ENCODE measurements at places on chromosomes 13 and 19. TPM values are rescaled to one million over a fixed set of nuclear protein-coding genes. Genes with fewer than 3 reads are reported as not detected.

DNA sequence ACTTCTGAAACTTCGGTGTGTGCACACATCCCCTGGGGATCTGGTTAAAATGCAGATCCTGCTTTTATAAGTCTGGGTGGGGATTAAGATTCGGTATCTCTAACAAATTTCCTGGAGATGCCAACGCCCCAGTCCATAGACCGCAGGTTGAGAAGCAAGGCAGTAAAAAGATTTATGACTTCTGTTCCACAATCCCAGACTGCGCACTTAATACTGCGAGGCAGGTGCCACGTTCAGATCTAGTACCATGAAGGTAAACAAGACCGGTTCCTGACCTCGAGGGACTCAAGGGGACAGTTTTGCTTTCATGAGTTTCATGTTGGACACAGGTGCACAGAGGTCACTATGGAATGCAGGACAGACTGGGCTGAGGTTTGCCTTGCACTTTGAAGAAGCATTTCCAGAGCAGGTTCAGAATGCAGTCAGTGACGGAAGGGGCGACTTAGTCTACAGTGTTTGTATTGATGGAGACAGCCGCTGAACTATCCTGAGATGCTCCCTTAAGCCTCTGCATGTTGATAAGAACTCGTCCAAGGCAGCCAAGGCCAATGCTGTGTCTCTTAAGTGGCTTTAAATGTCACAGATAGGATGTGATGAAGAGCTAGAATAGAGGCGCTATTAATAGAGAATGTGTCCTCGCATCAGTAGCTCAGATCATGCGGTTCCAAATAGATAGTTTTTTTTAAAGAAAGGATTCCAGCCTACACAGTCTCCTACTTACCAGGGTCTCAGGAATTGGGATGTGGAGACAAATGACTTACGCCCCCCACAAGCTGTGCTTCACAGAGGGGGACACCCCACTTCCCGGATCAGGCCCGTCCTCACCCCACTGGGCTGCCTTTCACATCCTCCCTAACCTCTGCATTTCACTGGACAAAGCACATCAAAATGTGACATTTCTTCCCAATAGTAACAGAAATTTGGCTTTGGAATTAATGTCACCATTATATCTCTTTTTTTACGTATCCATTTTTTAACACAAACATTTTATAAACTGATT, 97.1 kb upstream of the IRS2 start:
- DNase-seq, result no peak

- no peak for DNase-seq
Observed at GRCh38 chr19:4513248-4513647, 5.0 kb downstream of the PLIN4 start.

DNA sequence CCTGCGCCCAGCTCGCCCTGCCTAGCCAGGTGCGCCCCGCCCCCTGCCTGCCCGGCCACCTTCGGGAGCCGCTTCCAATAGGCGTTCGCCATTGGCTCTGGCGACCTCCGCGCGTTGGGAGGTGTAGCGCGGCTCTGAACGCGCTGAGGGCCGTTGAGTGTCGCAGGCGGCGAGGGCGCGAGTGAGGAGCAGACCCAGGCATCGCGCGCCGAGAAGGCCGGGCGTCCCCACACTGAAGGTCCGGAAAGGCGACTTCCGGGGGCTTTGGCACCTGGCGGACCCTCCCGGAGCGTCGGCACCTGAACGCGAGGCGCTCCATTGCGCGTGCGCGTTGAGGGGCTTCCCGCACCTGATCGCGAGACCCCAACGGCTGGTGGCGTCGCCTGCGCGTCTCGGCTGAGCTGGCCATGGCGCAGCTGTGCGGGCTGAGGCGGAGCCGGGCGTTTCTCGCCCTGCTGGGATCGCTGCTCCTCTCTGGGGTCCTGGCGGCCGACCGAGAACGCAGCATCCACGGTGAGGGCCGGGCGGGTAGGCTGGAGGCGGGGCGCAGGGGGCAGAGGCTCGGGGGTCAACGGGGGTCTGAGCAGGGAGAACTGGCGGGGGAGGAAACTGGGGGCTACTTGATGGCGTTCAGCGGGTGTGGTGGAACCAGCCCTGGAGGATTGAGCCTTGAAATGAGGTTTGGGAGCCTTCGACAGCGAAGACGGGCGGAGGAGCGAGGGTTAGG, at the start of gene SPINT2:
TSS of gene SPINT2 (plus strand) at position 88 of the 727 bp plus-strand sequence. CDS start at position 408, 320 bp downstream.
- peak; percentile 99 for DNase-seq

- no peak for DNase-seq
Observed at GRCh38 chr13:29050719-29051118, 230.6 kb downstream of the MTUS2 start.

GRCh38 chr19:18397242-18398202, at the start of gene LRRC25:
TSS of gene LRRC25 (minus strand) at chr19:18397622. CDS start at chr19:18396963, 659 bp downstream.
- no peak for DNase-seq

TMIGD2 gene
- total RNA-seq, result not detected

FCER2 gene
- total RNA-seq, result not detected

DNA sequence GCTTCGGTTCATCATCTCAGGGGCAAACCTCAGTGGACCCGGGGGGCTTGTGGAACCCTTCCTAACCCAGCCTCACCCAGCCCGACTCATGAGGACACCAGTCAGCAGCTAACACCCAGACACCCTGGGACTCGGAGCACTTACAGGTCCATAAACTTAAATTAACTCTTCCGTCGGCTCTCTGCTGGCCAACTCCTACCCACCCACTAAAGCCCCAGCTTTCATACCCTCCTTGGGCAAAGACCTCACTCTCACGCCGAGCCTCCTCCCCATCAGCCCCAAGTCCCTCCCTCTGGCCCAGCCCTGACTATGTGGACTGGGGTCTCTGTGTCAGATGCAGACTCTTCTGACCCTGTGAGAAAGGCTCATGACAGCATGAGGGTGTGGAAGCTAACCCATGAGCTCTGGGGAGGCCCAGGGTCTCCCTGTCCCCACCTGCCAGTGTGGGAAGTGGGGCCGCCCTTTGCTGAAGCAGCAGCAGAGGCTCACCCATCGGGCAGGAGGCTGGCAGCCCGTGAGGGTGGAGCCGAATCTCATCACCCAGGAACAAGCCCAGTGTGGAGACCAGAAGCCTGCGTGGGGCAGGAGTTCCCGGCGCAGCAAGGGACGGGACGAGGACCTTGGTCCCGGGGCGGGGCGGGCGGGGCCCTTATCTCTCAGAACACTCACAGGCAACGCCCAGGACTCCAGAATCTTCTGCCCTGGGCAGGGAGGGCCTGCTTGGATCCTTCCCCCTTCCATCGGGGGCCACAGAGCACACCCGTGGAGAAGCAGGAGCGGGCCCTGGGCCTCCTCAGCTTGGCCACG, 19.8 kb downstream of the TCF3 start:
- DNase-seq, result no peak

ZNF606 gene
- total RNA-seq, result 21.4 TPM

- DNase-seq, result no peak
Observed at GRCh38 chr13:113064534-113065405, 40.8 kb upstream of the F7 start.

GRCh38 chr13:27252467-27252866, 1.1 kb downstream of the RPL21 start:
- DNase-seq, result no peak

GRCh38 chr19:46821512-46822409, 28.9 kb downstream of the AP2S1 start:
- DNase-seq, result no peak

GRCh38 chr19:10105509-10106099, 558 bp upstream of the PPAN start:
- DNase-seq, result no peak

DNA sequence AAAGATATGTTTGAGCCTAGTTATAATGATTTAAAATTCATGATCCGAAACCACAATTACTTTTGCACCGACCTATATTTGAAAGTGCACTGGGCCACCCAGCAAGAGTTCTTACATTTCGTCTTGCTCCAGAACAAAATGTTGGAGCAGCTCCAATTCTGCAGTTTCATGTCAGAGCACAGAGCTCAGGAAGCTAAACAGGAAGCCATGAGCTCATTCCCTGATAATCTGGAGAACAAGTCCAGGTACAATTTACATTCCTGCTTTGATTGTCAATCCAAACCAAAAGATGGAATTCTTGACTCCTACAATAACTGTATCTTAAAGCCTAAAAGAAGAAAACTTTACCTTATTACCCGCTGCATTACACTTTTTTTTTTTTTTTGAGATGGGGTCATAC, 131.8 kb downstream of the KCTD12 start:
- peak; percentile 36 for DNase-seq

ZSCAN4 gene
- not detected for total RNA-seq

DNA sequence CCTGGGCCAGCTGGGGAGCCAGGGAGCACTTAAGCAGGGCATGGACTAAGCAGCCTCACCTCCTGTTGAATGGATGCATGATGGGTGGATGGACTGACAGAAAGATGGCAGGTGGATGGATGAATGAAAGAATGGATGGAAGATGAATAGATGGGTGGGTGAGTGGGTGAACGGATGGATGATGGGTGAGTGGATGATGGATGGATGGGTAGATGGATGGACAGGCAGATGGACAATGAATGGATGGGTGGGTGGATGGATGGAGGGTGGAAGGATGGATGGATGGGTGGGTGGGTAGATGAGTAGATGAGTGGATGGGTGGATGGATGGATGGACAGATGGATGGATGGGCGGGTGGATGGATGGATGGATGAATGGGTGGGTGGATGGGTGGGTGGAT, 18.7 kb downstream of the SHC2 start:
- DNase-seq, result no peak

- DNase-seq, result no peak
Observed at GRCh38 chr13:33070713-33071112, 54.5 kb downstream of the KL start.

ZNF30 gene
- total RNA-seq, result 0.66 TPM

DNA sequence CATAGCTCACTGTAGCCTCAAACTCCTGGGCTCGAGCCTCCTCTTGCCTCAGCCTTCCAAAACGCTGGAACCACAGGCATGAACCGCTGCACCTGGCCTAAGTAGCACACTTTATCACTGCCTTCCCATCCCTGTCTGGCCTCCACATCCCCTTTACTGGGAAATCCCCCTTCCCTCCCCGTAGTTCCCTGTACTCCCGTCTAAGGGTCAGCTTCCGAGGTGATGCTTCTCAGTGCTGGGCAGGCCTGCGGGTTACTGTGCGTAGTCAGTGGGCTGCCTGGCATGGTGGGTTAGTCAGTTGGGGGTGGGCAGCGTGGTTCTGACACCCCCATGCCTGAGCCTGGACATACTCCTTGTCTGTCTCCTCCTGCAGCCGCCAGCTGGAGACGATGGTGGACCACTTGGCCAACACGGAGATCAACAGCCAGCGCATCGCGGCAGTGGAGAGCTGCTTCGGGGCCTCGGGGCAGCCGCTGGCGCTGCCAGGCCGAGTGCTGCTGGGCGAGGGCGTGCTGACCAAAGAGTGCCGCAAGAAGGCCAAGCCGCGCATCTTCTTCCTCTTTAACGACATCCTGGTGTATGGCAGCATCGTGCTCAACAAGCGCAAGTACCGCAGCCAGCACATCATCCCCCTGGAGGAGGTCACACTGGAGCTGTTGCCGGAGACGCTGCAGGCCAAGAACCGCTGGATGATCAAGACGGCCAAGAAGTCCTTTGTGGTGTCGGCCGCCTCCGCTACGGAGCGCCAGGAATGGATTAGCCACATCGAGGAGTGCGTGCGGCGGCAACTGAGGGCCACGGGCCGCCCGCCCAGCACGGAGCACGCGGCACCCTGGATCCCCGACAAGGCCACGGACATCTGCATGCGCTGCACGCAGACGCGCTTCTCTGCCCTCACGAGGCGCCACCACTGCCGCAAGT, 8.4 kb downstream of the PLEKHF1 start:
- no peak for DNase-seq

PGLYRP1 gene
- total RNA-seq, result not detected

DNA sequence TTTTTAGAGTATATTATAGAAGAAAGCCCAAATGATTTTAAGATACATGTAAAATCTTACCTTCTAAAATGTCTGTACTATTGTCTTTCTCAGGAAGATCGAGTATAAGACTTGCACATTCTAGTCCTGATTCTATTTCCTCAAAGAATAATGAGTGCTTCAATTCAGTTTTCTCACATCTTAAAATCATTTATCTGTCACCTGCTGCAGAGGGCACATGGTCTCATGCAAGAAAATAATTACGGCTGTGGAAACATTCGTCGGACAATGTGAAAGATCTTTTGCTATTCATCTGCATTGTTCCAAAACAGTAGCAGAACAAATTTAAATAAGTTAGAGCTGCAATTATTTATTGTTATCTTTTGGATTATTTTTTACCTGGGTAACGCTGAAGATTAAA, 1403.5 kb downstream of the PCDH9 start:
- no peak for DNase-seq

DNA sequence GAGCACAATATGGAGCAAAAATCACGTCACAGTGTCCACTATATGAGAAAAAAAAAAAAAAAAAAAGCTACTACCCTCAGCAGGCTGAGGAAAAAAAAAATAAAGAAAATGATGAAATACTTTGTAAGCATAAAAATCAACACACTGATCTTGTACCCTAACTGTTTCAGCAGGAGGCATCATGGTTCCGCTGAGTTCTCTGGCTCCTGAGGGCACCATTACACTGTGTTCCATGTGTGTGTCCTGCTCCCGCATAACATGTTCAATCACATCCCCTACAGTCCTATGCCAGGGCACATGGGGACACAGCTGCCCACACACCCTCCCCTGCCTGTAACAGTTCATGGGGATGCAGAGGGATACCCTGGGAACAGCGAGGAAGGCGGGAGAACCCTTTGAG, 33.5 kb downstream of the DOCK9 start:
- no peak for DNase-seq

DNA sequence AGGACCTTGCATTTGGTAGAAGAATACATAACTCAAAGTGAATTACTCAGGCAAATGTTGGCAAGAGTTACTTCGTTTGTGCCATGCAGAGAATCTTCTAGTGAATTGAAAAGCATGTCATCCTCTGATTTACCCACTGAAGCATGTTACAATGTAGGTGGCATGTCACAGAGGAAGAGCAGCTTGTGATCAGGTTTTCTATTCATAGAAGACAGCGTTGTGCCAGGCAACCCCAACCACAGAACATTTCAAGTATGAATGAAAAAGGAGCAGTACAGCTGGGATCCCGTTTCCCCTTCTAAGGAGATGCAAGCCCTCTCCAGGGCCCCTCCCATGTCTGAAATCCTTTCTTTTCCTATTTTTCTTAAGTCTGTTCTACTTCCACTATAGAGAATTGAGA, 6.0 kb upstream of the KATNAL1 start:
- DNase-seq, result no peak

All from body of pancreas (tissue), 4 donors.